Epithelial cell of prostate (primary cell): ENCODE measurements at places on chromosomes 1 and 21.

GRCh38 chr1:2136386-2137235 lies 58.0 kb downstream of the FAAP20 start:
- no peak for DNase-seq

DNA sequence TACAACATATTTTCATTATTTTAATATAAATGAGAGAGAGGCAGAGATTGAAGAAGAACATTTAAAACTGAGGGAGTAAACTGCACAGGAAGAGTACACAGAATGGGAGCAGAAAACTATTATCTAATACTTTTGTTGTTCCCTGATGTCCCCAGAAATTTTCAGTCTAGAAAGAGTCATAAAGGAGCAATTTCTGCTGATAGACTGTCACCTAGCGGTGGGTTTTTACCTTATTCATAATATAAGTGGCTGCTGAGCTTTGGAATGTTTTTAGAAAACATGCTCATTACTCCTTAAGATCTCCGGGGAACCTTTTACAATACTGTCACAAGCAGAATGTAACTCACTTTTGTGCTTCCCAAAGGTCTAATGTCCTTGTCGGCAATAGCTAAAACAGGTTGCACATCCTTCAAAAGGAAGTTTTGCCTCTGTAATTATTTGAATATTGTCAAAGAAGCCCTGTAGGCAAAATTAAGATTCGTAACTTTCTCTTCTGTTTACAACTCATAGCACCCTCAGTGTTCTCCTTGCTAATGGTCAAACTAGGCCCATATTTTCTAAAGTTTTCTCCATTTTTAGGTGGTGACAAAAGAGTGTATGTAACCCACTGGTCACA lies 4.9 kb upstream of the NPL start:
- DNase-seq: no peak

DNA sequence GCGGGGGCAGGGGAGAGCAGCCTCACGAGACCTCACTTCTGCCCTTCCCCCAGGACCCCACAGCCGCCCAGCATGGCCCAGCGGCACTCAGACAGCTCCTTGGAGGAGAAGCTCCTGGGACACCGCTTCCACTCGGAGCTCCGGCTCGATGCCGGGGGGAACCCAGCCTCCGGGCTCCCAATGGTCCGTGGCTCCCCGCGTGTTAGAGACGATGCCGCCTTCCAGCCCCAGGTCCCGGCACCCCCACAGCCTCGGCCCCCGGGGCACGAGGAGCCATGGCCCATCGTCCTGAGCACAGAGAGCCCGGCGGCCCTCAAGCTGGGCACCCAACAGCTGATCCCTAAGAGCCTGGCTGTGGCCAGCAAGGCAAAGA lies 8.5 kb downstream of the ARHGEF16 start:
- DNase-seq: no peak

DNA sequence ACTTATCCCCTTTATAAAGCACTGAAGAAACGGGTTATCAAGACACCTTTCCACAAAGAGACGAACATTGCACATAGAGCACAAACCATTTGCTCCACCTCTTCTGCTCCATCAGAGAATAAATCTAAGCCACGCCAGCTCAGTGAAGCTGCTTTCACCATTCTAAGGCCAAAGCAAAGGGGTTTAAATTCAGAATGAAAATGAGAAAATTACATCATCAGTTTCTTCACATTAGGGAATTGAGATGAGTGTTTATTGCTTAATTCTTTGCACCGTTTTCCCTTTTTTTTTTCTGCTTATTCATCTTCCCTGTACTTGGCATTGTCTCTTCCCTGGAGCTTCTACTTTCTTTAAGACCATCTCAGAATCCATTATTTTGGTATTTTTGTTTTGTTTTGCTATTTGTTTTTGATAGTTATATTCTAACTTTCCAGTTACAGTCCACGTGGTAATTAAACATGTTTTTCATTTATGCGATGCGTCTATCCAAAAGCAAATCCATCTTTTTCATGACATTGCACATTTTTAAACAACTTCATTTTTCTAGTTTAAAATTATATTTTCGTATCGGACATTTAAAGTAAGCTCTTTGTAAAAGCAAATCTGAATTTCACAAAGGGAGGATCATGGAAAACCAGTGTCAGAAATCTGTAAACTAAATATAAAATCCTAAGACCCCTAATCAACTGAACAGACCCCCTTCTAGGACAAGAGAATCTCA lies 1.9 kb upstream of the OR2T34 start:
- DNase-seq: no peak

DNA sequence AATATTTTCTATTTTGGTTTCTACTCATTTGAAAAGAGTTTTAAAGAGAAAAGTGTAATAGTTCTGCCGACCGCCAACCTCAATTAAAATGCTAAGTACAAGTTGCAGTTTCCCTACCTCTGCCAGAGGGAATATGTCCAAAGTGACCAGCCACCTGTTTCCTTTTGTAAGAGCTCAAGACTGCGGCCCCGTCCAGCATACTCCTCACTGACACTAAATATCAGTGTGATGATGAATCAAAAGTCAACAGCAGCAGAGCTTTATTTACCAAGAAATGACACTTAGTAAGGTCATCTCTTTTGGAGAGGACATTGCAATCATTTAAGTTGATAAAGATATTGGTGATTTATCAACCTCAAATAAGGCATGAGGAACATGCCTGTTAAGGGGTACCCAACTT lies 57.4 kb upstream of the NRIP1 start:
- no peak for DNase-seq

GRCh38 chr1:85440612-85441011 lies 24.3 kb downstream of the DDAH1 start:
- no peak for DNase-seq

DNA sequence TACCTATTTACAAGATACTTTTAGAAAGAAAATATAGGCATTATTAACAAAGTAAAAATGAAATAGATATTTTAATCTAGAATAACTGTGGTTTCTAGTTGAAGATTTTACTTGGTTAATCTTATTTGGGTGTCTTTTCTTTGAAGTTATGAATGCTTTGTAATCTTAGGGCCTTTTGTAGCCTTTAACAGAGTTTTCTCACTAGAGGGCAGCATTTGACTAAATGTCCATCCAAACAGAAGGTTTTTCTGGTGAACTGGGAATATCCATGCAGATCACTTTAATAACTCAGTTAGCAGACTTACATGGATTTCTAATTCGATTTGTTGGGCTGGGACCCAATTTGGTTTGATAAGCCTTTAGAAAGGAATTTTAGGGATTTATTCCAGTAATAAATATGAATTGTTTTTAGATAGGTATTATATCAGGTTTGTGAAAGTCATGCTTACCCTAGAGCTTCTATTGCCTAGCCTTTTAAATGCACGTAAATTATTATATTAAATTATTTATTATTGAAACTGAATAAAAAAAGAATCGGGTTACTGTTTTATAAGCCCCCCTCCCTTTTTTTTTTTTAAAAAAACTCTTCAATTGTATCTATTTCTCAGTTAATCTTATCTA lies 119.7 kb downstream of the ZNF326 start:
- no peak for DNase-seq

DNA sequence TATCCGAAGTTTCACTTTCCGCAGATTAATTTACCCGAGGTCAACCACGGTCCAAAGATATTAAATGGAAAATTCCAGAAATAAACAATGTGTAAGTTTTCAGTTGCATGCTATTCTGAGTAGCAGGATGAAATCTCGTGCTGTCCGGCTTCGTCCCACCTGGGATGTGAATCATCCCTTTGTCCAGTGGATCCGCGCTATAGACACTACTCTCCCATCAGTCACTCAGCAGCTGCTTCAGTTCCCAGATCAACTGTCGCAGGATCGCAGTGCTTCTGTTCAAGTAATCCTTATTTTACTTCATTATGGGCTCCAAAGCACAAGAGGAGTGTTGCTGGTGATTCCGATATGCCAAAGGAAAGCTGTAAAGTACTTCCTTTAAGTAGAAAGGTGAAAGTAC lies 8.3 kb upstream of the LRP8 start:
- DNase-seq: no peak

DNA sequence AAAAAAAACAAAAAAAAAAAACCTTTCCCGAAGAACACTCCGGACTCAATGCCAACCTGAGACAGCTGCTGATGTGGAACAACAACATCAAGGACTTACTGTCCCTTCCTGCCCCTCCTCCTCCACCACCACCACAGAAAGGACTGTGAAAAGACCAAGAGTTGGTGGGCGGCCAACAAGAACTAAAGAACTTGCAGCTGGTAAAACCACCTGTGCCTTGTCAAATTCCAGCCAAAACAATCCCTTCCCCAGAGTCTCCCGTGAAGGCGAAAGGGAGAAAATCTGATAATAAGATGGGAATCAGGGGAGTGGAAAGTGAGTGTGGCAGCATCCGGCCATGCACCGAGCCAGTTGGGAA lies 88.9 kb downstream of the PROX1 start:
- DNase-seq: no peak
